Fibroblast of skin of scalp (primary cell): ENCODE measurements at places on chromosomes 1 and 21.
A peak's percentile ranks its signal among the peaks of the same experiment; 100 is the strongest.

DNA sequence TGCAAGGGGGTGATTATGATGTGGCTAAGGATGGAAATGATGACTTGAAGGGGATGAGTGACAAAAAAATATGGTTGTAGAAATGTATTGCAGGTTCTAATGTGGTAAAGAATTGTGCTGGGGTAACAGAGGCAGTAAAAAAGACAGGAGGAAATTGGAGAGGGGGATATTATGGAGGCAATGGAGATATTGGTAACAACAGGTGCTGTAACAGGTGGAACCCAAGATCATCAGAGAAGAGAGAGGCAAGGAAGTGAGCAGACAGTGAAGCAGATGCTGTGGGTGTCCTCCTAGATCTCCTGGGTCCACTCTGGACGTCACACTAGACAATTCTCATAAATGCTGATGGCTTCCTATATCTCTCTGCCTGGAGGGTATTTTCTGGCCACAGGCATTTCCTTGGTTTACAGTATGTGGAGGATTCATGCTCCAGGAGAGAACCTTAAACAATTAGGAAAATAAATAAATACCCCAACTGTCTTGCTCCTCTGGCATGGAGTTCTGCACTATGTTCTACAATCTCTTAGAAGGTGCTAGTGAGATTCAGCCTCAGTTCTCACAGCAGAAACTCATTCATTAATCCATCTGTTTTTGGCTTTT lies 620.3 kb upstream of the PLXNA2 start:
- DNase-seq, result no peak

GRCh38 chr1:246705368-246705767 lies 18.8 kb upstream of the SCCPDH start:
- DNase-seq, result peak; percentile 97

- no peak for DNase-seq
Measured at GRCh38 chr1:97632776-97633175, 288.1 kb downstream of the DPYD start.

DNA sequence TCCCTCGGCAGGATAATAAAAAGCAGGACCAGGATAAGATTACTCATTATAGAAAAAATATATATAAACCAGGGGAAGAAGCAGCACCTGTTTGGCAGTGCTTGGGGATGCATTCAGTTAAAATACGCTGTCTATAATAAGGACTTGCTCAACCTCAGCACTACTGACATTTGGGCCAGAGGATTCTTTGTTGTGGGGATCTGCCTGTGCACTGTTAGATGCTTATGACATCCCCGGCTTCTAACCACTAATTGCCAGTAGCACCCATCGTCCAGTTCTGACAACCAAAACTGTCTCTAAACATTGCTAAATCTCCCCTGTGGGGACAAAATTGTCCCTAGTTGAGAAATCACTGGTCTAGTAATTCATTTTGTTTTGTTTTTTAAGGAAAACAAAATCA lies 242.1 kb downstream of the SLC45A1 start:
- DNase-seq, result no peak

- no peak for DNase-seq
Measured at GRCh38 chr1:26012864-26013263, 8.7 kb upstream of the EXTL1 start.

DNA sequence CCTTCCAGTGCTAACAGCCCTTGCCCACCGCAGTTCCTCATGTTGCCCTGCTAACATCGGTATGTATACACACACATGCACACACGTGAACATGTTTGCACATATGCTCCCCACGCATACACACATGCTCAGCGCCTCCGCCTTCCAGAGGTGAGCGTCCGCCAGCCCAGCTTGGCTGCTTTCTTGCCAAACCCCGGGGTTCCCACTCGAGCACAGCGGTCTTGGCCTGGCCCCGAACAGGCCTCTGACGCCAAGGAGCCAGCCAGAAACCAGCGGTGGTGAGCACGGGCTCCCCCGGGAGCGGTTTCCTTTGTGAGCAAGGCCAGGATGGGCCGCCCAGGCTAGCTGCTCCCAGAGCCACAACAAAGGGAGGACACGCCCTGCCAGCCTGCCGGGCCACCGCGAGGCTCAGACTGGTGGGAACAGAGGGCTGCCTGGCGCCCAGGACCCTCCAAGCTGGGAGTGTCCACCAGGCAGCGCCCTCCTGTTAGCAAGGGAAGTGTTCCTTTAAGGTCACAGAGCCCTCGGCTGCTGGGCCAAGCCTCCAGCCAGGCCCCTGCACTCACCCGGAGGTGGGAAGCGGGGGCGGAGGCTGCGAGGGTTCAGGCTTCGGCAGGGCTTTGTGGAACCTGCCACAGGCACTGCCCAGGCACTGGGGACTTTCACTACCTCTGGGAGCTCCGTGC lies 65.4 kb downstream of the ALPL start:
- DNase-seq, result peak; percentile 48

DNA sequence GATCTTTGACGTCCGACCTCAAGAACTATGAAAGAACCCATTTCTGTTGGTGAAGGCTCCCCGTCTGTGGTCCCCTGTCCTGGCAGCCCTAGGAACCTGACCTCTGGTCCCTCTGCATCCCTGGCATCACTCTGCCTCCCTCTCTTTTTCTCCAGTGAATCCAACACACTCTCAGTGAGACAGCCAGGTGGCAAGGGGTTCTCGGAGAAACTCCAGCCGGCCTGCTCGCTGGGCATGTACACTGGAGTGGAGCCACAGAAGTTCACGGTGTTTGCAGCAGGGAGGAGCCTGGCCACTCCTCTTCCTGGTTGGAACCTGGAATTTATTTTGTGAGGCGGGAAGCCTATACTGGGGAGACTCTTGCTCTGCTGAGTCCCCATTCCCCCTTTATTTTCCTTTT lies 230.2 kb upstream of the AJAP1 start:
- DNase-seq, result no peak

DNA sequence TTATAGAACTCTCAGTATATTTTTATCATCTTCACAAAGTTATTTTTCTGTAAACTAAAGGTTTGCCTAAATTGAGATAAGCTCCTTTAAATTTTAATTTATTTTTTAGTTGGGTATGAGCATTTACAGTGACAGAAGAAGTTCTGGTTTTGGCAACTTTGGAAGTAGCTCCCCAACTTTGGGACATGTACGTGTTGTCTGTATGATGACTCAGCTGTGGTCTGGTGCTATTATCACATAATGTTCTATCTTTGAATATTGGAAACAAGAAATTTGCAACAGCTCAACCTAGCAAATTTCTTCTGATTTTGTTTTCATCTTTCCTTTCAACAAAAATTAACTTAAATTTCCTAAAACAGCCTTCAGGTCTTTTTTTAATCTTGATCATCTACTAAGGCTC lies 46.6 kb upstream of the C1orf105 start:
- no peak for DNase-seq

GRCh38 chr1:6580593-6581409 lies 1.0 kb downstream of the ZBTB48 start:
- no peak for DNase-seq

- DNase-seq, result peak; percentile 8
Measured at GRCh38 chr21:15874615-15875014, 144.8 kb downstream of the USP25 start.

DNA sequence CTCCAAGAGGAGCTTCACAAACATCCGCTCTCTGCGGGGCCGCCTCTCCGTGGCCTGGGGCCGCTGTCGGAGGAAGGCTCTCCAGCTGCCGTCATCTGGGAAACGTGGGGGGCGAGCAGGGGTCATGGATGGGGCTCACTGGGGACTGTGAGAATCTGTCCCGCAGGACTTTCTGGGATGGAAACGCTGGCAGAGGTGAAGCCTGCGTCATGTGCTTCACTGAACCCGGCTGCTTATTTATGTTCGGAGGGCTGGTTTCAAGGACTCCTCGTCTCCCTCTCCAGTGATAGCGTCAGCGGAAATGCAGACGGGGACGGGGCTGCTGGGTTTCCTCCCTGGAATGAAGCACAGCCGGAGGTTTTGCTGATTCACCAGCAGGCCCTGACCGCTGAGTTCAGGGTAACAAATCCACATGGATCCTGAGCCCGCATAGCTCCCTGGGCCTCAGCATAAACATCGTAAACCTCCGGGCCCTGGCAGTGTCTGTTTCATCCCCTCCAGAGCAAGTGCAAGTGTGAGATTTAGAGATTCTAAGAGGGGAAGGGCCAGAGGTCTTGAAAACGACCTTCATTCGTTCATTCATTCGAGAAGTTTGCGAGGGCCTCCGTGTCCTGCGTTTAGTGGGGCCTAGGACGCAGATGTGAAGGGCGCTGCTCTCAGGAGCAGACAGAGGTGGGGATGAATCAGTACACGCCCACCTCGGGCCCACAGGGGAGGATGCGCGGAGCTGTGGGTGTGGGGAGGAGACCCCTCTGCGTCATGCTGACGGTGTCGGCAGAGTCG lies 7.0 kb upstream of the POFUT2 start:
- DNase-seq, result peak; percentile 98

- DNase-seq, result no peak
Measured at GRCh38 chr1:29343476-29343875, 107.2 kb downstream of the PTPRU start.

DNA sequence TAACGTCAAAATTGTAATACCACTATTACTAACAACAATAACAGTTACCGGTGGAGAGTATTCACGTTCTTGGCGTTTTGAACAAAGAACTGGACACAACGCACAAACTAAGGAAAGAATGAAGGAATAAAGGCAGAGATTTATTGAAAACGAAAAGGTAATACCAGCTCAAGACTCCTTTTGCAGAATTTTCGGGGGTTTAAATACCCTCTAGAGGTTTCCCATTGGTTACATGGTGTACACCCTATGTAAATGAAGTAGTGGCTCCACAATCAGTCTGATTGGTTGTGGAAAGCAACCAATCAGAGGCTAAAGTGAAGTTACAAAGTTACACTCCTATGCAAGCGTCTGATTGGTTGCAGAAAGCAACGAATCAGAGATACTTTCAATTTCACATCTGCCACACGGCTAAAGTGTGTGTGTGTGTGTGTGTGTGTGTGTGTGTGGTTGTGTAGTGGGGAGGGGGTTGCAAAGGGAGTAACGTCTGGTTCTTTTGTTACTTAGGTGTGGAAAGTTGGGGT lies 1.1 kb upstream of the GTF2B start:
- DNase-seq, result peak; percentile 59

GRCh38 chr1:101278238-101278637 lies 41.4 kb downstream of the S1PR1 start:
- DNase-seq, result no peak

DNA sequence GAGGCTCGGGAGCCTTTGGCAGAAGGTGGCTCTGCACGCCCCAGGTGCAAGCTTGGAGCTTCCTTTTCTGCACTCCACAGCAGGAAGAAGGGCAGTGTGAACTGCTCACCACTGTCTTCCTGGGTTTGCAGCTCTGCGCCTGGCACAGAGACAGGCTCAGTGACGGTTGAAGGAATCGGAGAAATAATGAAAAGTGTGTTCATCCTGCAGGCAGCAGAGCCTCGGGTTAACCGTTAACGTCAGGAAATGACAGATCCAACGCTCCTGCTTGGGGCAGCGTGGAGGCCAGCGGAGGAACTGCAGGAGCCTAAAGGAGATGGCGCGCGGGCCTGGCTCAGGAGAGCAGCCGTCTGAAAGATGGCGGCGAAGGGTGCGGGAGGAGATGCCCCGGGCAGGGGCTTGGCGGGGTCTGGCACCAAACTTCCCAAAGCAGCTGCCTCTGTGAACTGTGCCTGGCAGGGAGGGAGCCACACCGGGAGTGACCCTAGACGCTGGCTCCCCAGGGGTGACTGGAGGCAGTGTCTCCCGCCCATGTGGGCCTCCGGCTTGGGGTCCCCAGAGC lies 10.9 kb upstream of the SAMD11 start:
- no peak for DNase-seq

- DNase-seq, result no peak
Measured at GRCh38 chr1:162218975-162219374, 149.5 kb downstream of the NOS1AP start.

GRCh38 chr1:154669464-154670282 lies 61.7 kb upstream of the ADAR start:
- peak; percentile 60 for DNase-seq

DNA sequence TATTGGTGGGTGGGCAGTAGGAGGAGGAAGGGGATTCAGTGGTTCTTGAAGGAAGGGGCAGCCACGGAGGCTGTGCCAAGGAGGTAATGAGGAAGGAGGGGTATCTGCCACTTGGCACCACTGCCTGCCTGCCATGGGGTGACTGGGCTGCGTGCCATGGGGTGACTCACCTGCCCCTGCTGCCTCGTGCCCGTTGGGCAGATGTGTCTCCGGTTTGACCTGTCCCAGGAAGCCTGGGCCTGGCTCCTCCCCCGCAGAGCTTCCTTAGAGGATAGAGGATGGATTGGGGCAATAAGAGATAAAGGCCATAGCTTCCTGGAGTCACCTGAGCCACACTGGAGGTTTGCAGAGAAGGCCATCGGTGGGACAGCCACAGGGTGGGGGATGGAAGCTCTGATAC lies 1.7 kb downstream of the PADI3 start:
- no peak for DNase-seq

- DNase-seq, result no peak
Measured at GRCh38 chr1:5704561-5705514, 287.4 kb downstream of the NPHP4 start.

DNA sequence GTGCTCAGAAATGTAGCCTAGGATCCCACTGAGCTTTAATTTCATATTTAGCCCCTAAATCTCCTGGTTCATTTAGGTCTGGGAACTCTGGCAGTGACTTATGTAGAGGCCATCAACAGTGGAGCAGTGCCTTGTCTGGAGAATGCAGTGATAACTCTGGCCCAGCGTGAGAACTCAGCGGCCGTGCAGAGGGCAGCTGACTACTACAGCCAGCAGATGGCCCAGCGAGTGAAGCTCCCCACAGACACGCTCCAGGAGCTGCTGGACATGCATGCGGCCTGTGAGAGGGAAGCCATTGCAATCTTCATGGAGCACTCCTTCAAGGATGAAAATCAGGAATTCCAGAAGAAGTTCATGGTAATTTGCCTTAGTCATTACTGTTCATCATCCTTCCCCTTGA lies 17.8 kb downstream of the GBP6 start:
- DNase-seq, result no peak

- DNase-seq, result no peak
Measured at GRCh38 chr1:143699115-143699514, 272.7 kb downstream of the FAM72C start.

GRCh38 chr1:201309416-201309815 lies 26.1 kb downstream of the PKP1 start:
- DNase-seq, result peak; percentile 38
